ENCODE measurements at places on chromosomes 3 and 15.

DNA sequence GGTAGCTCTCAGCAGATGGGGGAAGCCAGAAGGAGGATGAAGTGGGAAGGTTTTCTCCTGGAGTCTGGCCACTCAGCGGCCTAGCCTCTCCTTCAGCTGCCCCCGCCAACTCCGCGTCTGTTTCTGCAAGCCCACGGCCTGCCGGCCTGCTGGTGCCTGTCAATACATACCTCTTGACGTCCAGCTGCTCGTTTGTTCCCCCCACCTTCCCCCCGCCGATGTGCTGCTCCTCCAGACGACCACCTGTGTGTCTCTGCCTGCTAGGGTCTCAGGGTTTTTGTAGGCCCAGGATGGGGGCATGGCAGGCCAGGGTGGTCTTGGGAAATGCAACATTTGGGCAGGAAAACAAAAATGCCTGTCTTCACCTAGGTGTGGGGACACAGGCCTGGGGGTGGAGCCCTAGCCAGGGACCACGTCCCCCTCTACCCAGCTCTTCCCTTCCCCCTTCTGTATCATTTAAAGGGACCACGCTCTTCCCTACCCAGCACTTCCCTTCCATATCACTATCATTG lies 137.8 kb downstream of the ALCAM start:
- DNase-seq, result no peak

DNA sequence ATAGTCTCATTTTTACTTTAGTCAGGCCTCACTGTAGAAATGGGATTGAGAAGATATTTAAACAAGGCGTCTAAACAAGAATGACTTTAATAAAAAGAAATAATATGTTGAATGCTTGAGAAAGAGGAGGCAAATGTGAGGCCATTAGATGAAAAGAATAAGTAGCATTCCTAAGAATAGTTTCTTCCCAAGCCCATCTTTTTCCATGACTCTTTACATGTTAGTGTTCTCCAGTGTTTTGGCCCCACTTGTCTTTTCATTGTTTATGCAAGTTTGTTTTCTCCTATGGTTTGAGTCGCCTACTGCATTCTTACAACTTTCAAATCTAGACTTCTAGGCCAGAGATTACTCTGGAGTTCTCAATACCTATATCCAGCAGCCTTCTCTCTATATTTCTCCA lies 39.0 kb downstream of the TSC22D2 start:
- no peak for DNase-seq

- no peak for DNase-seq
Measured at GRCh38 chr15:20345401-20345958, 196.1 kb downstream of the GOLGA6L6 start.

- DNase-seq, result no peak
Measured at GRCh38 chr3:159627229-159627628, 361.4 kb upstream of the IL12A start.

GRCh38 chr3:160372780-160373179 lies 26.2 kb downstream of the IFT80 start:
- DNase-seq, result no peak

DNA sequence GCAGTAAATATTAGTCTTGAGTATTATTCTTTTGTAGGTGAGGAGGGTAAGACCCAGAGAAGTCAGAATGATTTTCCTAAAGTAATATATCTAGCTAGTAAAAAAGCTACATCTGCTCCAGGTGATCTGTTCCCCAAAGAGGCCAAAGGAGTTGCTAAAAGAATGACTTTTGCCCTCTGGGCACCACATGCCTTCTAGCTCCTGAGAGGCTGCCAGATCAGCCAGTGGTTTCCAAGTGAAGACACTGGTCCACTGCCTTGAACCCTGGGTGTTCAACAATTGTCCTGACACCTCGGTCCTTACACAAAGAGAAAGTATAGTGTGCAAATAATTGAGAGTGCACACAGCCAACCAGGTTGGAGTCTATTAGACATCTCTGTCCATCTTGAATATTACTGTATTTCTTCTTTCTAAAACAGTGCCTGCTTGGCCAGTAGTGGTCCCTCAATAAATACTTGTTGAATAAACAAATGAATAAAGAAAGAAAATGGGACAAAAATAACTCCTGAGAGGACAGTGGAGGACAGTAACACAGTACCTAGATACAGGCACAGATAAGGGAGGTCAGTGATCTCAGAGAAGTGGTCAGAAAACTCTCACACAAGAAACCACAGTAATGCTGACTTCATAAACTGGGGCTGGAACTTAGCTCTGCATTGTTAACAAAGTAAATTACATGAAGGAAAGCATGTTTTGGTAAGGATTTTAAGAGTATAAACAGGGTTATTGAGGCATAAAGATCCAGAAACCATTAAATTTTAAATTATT lies 56.6 kb upstream of the CSTA start:
- no peak for DNase-seq
